GM10248 (cell line): ENCODE measurements at places on chromosomes 6 and 20.

DNA sequence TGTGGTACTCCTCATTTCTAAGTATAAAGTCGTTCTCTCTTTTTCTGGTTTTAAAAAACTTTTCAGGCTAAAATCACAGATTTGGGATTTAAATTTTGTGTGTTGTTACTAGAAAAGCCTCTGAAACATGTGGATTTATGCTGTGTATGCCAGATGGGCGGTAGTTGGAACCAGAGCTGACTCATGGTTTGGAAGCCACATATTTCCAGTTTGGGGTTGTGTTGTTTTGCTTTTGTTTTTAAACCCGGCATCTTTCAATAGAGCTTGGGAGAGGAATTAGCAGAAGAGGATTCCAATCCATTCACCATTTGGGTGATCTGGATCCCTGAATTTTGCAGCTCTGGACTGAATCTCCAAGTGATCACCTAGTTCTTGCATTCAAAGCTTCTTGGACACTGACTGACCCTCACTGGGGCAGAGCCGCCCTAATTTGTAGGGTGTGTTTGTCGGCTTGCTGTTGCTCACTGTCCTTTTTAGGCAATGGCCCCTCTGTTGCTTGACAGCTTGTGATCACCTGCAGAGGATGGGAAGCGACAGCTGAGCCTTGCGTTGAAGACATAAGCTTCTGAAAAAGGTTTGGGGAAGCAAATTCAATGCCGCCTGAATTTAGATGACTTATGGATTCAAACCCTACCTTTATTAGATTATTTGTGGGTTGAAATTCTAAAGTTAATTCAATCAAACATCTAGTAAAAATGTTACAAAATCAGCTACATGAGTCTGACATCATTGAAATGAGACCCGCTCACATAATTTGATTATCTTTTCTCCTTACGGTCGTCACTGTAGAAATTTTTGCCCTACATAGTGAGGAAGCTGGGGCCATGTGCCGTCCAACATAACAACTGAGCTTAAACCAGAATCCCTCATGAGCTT lies 79.9 kb upstream of the CD83 start:
- DNase-seq = no peak

DNA sequence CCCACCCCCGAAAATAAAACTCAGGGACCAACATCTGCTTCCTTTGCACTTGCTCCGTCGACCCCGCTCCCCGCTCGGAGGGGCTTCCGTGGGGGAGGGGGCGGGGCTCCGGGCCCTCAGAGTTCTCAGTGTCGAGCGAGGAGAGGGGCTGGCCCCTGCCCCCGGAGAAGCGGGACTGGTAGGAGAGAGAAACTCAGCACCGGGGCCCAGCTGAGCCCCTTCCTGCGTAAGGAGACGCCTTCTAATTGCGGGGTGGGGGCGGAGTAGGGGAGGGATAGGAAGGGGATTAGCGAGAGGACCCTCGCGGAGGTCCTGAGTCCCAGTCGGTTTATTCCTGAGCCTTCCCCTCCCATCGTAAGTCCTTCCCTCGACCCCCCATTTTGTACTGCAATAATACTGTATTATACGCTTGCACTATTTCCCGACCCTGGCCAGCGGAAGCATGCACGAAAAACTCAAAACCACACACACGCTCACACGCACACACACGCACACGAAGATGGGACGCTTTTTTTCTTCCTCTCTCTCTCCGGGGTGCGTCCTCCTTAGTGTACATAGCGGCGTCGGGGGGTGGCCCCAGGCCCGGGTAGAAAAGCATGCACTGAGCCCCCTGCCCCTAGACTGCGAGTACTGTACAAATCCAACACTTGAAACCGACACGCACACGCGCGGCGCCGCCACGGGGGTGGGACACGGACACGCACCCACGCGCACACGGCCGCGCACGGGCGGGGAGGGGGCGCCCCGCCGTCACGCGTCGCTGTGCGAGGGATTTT lies 22.1 kb upstream of the SLC22A7 start:
- no peak for DNase-seq

GRCh38 chr6:34723203-34723602 lies 26.6 kb upstream of the ILRUN start:
- DNase-seq = no peak

- DNase-seq = no peak
Observed at GRCh38 chr6:43904311-43905123, 134.5 kb downstream of the VEGFA start.

GRCh38 chr20:9395971-9396370 lies 118.4 kb upstream of the LAMP5 start:
- DNase-seq = no peak

DNA sequence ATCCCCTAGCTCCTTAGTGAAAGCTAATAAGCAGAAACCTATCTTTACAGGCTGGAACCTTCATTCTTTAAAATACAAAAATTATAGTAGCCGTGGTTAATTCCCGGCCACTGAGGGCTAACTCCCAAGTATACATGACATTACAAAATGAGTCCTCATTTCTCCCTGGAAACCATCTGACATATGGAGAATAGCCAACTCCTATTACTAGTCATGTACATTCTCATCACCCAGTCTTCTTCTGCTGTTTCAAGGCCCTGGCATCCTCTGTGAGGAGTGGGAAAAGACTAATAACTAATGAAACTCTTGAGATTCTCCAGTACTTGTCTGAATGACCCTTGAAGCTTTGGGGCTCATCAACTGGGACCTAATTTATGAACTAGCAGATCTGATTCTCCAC lies 30.2 kb downstream of the CSNK2A1 start:
- no peak for DNase-seq

DNA sequence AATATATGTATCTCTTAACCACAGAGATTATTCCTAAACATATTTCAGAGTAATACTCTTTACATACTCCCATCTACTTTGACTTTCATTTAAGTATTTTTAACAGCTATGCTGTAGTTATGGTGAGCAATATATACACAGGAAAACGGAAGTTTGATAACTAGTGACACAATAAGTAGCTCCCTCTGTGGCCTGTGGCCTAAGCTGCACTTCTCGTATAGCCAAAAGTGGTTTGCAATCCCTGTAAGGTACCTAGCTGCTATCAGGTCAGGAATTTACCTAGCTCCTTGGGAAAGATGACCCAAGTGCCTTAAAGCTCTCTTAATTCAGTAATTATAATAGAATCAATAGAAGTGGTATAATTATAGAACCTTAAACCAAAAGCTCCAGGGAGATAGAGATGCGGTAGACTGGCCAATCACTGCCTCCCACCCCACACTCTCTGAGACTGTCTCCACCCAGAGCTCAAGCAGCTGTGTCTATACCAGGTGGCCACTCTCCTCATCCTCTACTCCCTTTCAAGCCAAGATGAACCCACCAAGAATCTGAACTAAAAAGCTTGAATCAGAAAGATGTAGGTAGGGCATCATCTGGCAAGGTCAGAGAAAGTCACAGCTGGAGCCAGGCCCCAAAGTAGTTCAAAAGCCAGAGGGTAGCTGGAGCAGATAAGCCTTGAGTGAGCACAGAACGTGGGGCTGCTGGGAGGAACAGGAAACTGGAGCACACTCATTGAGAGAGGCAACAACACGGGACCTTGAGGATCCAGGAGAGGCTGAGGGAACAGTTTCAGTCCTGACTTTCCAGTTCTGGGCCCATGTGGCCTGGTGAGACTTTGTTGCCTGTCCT lies 84.9 kb upstream of the ASF1A start:
- no peak for DNase-seq

DNA sequence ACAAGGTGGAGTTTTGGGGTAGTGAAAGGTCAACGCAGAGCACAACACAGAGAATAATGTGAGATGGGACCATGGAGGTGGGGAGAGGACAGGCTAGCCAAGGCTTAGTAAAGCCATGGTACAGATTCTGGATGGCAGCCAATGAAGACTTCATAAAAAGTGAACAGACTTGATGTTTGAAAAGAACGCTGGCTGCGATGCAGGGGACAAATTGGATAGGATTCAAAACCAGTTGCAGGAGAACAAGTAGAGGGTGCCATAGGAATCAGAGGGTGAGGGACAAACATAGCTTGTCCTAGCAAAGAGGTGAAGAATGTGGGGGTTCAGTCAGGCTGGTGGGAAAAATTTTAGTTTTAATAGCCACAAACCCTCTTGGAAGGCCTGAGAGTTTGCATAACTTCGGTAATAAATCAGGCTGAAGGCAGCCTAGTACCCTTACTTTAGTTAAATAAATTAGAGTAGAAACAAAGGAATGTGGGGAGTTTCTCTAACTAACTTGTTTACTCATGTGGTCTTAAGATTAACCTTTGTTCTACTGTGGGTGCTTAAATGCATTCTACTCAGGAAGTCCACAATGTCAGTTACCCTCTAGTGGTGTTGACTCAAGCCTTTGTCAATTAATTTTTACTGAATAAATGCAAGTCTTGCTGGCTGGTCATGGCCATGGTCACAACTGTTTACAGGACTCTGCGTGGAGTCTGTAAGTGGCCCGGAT lies 216.4 kb downstream of the C6orf118 start:
- DNase-seq = no peak
